NCI-H2029 (cell line): ENCODE measurements at places on chromosomes 7 and 10.

- peak; percentile 38 for DNase-seq
Measured at GRCh38 chr10:118850418-118851061, 95.8 kb upstream of the CACUL1 start.

DNA sequence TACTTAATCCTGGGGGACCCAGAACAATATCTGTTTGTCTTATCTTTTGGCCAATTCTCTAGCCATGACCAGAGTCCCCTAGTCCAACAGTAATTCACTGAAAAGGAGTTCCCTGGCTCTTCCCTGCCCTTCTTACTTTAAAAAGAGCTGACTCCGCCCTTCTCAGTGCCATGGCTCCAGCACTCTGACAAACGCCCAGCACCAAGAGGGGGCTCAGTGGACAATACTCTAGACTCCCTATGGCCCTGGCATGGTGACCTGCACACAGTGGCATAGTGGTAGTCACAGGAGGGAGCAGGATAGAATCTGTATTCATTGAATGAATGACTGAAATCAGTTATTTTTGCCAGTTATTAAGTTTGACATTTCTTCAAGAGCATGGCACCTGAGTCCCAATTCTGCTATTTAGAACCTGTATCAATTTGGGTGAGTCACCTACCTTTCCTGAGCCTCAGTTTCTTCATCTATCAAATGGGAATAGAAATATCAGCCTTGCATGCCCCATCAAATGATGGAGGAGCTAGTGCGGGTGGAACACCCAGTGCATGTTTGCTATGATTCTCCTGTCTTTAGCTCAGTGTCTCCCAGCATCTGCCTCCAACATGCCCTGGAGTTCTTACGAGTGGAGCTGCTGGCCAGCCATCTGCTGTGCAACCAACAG is 69.4 kb downstream of the CLEC2L start:
- no peak for DNase-seq

GRCh38 chr7:131933751-131934289 is 377.4 kb upstream of the PODXL start:
- DNase-seq = no peak

GRCh38 chr7:141074997-141075396 is 1.1 kb downstream of the TMEM178B start:
- no peak for DNase-seq

DNA sequence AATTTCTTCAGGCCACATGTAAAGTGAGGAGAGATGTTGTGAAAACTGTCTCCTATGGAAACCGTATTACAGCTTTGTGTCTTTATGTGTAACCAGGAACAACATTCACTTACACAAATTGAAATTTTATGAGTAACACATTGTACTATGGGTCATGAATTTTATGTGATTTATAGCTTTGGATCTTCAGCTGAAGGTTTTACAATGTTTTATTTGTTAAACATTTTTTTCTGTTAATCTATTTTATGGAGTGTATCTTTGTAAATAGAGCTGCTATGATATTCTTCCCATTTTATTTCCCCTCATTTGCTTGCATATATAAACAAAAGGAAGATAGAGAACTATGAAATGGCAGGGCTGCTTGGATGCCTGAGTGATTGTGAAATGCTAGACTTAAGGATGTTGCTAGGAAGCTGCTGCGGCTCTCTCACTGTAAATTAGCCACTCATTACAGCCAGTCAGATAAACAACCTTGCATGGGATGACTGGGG is 104.5 kb upstream of the PCLO start:
- peak; percentile 42 for DNase-seq

- no peak for DNase-seq
Measured at GRCh38 chr10:111175787-111176186, 99.0 kb downstream of the ADRA2A start.

DNA sequence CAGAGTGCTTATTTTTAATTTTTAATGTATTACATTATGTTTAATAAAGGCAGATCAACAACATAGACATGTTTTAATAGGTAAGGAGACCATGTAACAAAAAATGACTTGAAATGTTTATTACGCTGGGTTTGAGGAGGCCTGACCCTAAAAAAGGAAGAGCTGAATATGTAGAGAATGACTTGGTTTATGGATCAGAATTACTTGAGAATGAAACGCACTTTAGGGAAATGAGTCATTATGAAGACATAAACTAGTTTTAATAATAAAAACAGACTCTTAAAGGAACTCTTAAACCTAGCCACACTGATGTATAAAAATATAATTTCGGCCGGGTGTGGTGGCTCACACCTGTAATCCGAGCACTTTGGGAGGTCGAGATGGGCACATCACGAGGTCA is 56.5 kb downstream of the CTTNBP2 start:
- no peak for DNase-seq

GRCh38 chr7:135930565-135931461 is 46.3 kb downstream of the MTPN start:
- DNase-seq = peak; percentile 70

DNA sequence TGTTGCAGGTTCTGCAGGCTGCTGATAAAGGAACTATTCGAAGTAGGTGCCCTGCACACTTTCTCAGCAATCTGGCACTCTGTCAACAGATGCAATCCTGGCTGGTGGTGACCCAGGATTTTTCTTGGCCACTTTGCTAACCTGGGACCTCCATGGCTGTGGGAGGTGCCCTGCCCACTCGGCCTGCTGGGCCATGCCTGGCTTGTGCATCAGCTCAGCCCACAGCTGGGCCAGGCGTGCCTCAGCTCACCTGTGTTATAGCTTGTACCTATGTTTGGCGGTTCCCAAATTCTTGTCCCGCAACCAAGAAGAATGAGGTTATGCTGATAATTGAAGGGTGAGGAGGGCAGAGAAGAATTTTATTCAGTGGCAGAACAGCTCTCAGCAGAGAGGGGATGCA is 141.7 kb downstream of the NPY start:
- DNase-seq = no peak

GRCh38 chr10:131145756-131146155 is 165.8 kb downstream of the TCERG1L start:
- no peak for DNase-seq

GRCh38 chr10:121988361-121989324 is at the start of gene TACC2:
TACC2 (plus strand) TSS chr10:121989163; CDS start chr10:122021982, 32,819 bp downstream.
- DNase-seq = no peak

GRCh38 chr7:42014625-42015618 is 222.1 kb downstream of the GLI3 start:
- DNase-seq = no peak

DNA sequence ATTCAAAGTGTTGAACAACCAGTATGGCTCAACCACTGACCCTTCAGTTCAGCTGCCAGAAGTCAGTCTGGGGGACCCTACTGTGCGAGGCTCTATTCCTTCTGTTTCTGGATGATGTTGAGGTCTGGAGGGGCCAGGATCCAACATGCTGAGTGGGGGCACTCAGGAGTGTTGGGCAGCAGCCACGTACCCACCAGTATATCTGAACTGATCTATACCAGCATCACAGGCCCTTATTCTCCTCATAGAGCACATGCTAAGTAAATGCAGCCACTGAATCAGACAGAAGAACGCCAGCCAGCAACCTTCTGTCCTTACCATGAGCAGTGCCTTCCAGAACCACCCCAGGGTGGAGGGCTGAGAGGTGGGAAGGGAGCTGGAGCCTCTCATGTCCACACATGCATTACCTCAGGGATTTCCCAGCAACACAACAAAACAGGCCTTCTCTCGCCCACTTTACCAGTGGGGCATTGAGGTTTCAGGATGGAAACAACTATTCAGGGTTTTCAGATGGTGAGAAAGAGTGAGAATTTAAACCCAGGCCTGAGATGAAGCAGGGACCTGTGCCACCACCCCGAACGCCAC is 6.8 kb upstream of the MSMB start:
- DNase-seq = no peak

DNA sequence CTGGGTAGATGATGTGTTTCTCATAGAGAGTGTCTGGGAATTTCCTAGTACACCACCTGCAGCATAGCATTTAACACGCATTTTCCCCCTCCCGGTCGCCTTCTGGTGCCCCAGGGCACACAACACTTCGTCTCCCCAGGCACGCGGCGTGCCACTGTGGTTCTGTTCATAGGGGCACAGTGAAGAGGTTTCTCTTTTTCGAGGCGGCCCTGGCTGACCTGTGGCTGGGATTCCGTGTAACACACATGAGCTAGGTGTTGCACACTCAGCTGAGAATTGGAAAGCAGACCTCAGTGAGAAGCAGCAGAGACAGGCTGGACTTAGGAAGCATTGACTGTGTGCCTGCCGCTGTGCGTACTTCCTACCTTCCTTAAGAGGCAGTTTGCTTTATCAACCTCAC is 214.3 kb upstream of the SHH start:
- no peak for DNase-seq

- no peak for DNase-seq
Measured at GRCh38 chr7:29471444-29472138, 92.0 kb upstream of the PRR15 start.

DNA sequence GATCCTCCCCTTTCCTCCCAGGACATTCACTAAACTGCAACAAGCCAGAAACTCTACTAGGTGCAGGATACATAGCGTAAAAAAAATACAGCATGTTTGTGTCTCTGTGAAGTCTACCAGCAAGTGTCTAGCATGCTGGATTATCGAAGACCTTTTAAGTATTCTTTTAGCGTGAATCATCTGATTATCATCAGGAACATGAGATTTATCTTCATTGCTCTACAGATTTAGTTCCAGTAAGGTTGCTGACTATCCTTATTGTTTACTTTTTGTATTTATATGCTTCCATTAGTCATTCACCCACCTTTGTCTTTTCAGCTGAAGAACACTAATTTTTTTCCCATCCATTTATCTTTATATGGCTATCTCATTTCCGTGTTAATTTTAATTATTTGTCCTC is 62.8 kb downstream of the PDZD8 start:
- no peak for DNase-seq

GRCh38 chr10:29658984-29659965 is 24.5 kb upstream of the SVIL start:
- no peak for DNase-seq

DNA sequence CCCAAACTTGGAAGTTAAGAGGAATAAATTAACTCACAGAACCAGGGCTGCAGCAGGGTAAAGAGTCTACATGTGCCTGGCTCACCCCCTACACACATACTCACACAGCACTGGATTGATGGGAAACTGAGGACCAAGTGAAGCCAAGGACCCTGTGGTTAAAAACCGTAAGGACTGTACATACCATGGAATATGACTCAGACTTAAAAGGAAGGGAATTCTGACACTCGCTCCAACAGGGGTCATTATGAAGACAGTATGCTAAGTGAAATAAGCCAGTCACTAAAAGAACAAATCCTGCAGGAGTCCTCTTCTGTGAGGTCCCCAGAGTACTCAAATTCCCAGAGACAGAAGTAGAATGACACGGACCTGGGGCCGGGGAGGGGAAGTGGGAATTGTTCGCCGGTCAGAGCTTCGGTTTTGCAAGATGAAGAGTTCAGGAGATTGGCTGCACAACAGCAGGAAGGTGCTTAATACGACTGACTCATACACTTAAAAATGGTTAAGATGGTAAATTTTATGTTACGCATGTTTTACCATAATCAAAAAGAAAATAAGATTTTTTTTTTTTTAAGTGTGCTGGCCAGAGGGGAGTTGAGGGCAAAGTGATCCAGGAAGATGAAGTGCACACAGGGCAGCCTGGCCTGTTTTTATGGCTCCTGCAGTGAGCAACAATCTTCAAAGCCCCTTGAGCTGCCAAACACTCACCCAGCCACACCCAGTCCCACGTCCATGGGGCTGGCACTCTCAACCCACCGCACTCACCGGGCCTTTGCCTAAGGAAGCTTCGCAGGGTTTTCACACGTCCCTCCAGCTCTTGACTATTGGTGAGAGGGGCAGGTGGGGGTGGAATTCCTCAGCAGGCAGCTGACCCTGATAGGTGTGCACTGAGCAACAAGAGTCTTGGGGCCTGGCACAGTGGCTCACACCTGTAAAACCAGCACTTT is 26.4 kb downstream of the DRGX start:
- no peak for DNase-seq

DNA sequence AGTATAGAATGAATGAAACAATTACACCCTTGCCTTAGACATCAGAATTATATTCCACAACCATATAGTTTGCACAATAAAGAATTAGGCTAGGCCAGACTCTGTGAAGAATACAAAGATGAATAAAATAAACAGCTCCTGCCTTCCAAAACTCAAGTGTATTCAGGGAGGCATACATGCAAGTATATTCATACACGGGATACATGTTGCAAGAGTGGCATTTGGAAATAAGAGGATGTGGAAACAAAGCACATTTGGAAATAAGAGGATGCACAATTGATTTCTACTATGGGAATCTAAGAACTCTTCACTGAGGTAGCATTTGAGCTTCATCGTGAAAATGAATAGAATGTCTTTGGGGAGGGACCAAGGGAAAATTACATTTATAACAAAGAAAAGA is 27.0 kb upstream of the TMEM26 start:
- no peak for DNase-seq
